ENCODE measurements at places on chromosomes 5 and 9. TPM values are rescaled to one million over a fixed set of nuclear protein-coding genes. Genes with fewer than 3 reads are reported as not detected.

DNA sequence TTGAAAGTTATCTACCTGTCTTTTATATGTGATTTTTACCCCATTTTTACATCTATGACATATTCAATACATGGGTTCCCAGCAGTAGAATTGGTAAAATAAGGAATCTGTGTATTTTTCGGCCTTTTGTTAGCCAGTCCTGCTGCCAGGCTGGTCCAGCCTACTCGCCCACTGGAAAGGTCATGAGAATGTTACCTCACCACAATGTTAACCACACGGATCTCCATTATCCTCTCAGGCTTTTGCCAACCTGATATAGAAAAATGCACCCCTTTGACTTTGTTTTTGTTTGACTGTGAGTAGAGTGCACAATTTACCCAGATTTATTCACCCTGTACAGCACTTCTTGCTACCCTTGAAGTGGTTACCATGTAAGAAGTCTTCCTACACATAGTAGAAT, 167.2 kb downstream of the CTNND2 start:
- no peak for DNase-seq

DNA sequence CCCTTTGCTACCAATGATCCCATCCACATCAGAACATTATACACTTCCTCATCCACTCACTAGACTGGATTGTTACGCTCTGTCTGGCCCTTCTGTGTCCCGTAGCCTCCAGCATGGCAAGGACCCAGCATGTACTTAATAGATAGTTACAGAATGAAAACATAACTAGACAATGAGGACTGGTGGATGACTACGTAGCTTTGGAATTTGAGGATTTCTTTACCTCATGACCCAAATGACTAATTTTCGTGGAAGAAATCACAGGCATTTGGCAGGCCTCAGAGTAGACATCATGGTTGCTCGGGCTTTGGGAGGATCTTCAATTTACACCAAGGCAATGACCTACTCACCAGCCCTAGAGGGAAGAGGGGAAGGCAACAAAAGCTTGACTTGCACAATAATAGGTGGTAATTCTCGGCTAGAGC, 299.8 kb downstream of the TLE1 start:
- no peak for DNase-seq

- DNase-seq = no peak
Measured at GRCh38 chr5:158086856-158087255, 227.9 kb upstream of the CLINT1 start.

DNA sequence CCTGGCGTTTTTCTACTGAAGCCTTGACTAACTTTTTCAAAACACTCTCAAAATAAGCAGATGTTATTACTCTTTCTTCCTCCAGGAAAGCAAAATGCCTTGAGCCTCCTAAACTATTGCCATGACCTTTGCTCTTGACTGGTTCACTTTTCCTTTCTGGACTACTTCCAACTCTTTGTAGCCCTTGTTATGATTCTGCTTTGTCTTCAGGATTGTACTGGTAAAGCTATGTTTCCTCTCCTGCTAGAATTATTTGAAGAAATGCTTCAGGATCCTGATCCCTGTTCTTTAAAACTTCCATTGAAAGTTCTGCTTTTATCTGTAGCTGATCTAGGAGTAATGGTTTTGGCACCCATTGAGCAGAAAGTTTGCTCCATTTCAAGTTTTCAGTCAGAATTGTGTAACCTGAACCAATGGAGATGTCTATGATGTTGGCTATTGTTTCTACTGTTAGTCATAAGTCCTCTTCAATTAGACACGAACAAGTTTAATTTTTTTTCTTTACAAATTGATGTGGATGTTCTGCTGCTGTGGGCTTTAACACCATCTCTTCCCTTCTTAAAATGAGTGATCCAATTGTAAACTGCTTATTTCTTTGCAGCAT, 1356.4 kb downstream of the EFNA5 start:
- DNase-seq = no peak

DNA sequence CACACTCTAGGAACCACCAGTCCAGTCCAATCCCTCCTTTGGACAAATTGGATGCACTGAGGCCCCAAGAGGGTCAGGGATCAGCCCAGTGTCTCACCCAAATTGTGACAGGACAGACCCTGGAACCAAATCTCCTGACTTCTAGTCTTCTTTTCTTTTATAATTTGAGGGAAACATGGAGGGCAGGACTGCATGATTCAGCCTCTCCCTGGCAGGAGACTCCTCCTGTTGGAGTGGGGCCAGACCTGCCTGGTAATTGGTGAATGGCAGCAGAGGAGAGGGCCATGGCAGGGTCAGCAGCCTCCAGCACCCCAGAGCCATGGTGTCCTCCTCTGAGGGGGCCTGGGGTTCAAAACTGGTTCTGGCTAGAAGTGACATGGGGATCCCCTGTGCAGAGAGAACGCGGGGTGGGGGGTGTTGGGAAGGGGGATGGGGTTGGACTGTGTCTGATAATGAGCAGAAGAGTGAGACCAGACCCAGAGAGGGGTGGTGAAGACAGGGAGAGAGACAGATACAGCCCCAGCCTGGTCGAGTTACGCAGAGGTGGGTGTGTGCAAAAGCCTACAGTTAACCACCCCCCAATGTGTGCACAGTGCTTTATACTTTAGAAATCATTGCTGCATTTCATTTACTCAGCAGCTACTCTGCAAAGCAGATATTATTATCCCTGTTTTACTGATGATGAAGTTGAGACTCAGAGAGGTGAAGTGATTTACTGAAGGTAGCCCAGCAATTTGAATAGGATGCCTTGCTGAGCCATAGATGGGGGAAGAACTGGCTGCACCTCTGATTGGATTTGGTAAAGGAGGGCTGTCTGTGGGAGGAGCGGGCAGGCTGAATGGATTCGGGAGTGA, 3.8 kb upstream of the SYNPO start:
- no peak for DNase-seq

- DNase-seq = no peak
Measured at GRCh38 chr5:13909271-13909670, 35.2 kb downstream of the DNAH5 start.

DNA sequence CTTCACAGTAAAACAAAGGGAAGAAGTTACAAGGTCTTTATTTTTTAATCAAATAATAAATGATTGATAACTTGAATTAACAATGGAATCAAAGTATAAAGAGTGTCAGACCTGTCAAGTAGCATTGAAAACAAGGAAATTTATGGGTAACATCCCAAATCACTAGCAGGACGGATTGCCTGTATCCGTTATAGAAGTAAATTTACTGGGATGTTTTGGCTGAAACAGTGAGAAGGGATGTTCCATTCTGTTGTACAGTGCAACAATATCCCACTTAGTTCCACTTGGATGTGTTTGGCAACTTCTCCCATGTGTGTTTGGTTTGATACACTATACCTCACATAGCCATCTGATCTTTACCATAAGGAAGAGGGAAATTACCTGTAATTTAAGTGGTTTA, 421.0 kb upstream of the CHD1 start:
- DNase-seq = no peak

- DNase-seq = no peak
Measured at GRCh38 chr5:113162770-113163169, 186.2 kb downstream of the DCP2 start.

GRCh38 chr5:33114361-33114760, 326.4 kb upstream of the TARS1 start:
- no peak for DNase-seq

- no peak for DNase-seq
Measured at GRCh38 chr9:91282292-91282691, 79.4 kb downstream of the AUH start.

DNA sequence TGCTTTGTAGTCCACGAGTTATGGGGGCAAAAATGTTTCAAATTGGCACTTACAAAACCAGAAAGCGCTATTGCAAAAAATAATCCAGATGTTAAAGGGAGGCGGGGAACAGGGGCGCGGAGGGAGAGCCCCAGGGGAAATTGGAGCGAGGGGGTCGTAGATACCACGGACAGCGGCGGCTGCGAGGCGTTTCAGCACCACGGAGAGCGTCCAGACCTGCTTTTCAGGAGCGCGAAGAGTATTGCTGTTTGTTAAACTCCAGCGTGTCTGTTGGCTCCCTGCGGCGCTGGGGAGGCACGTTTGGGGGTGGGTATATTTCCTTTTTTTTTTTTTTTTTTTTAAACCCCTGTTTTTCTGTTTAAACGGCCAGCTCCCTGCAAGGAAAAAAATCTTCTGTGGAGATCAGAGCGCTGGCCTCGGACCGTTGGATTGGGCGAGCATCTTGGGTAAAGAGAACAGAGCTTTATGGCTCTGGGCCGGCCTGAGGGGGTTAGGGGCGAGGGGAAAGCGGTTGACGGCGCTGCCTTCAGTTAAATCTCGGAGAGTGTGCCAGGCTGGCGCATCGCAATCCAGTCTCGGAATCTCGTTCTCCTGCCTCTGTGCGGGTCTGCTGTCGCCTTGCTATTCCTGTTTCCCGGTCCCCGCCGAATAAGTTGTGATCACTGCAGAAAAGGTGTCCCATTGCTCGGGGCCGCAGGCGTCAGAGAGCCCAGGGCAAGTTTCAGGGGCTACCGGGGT, at the start of gene GLRA1:
Gene GLRA1, minus strand, starts transcription at position 288 of the 738 bp plus-strand sequence. CDS start 302 bp downstream, outside the sequence.
- DNase-seq = peak; percentile 32

DNA sequence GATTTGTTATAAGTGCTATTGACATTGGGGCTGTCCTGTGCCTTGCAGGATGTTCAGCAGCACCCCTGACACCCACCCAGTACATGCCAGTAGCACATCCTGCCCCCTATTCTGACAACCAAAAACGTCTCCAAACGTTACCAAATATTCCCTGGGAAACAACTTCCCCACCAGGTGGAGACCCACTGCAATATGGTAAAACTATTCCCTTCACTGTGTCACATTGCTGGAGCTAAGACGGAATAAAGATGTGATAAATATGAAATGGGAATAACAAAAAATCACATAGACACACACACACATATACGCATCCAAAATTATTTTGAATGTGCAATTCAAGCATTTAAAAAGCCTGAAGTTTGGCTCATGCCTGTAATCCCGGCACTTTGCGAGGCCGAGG, 874.3 kb upstream of the DMAC1 start:
- DNase-seq = no peak

DNA sequence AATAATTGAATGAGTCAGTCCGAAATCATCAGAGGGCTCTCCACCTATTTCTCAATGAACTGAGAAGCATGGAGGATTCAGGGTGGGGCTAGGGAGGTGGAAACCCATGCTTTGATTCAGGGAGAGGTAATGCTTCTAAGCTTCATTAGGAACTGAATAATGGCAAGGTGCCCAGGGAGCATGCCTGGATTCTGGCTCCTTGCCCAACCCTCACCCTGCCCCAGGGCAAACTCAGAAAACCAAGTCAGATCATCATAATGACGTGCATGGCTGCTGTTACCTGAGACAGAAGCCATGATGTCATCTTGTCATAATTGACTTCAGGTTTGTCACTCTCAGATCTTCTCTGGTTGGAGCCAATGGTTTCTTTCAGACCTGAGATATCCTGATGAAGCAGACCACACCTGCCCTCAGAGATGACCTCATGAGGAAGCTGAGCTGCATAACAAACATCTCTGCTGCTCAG, 199.6 kb downstream of the SYK start:
- no peak for DNase-seq

- DNase-seq = no peak
Measured at GRCh38 chr5:96885518-96886338, 9.4 kb downstream of the ERAP2 start.

DNA sequence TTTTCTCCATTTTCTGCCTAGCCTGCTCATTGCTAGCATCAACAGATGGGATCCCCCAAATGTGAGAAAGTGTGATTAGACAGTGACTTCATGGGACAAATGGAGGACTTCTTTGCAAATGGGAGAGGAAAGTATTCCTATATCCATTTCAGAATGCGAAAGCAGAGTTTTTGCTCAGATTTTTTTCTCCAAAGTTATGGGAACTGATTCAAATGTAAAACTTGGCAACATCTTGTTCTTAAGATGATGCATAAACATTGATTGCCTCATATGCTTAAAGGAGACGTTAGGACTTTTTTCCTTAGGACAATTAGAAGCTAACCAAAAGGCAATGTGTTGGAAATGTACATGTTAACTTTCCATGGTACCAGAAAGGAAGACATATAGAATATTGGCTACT, 704.3 kb upstream of the ZNF608 start:
- DNase-seq = no peak

- no peak for DNase-seq
Measured at GRCh38 chr5:138724470-138725146, 28.6 kb upstream of the CTNNA1 start.

DNA sequence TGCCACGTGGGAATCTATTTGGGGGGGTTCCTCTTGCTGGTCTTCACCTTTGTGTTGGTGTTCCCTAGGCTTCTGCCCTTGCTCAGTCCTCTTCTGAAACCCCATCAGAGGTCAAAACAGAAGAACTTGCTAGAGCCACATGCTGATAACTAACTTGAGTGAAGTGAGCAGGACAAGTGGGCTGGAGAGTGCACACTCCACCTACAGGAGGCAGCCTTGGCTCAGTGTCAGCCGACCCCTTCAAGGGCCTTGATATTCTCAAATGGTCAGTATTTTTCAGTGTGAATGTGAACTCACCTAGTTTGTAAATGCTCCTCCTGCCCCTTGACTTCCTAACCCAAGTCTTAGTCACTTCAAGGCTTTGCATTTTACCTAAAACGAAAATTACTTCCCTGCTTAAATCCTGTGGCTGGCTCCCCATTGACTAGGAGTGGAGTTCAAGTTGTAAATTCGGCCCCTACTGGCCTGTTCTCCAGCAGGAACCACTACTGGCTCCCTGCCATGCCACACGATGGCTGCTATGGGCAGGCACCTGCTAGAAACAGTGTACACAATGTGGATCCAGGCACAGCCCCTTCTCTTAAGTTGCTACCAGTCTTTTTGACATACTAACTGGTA, 3.6 kb upstream of the SLC1A3 start:
- no peak for DNase-seq

DNA sequence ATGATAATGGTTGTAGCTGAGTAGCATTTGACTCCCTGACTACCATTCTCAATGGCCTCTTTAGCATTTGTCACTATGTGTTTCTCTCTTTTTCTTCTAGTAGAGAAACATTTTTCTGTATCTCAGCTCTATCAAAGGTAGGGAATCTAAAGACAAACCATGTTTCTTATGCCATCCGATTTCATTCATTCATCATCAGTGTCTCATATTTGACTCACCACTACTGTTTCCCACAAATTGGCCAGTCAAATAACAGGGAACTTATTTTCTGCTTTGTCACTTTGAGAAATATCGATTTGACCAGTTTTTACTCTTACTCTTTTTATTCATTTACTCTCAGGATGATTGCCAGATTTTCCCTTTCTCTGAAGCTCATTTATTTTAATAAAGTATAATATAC, 282.3 kb downstream of the TMEM167A start:
- no peak for DNase-seq

LRSAM1 gene
- total RNA-seq = 17.4 TPM

NR2F1 gene
- not detected for total RNA-seq

LIFR gene
- total RNA-seq = not detected

IL31RA gene
- not detected for total RNA-seq

OR13C5 gene
- not detected for total RNA-seq

UBE2QL1 gene
- total RNA-seq = not detected

EFCAB9 gene
- total RNA-seq = not detected

ANKRD18B gene
- not detected for total RNA-seq

FIBCD1 gene
- total RNA-seq = not detected

DDX46 gene
- total RNA-seq = 67.2 TPM

PCDHA1 gene
- not detected for total RNA-seq

LHX2 gene
- total RNA-seq = not detected

NCS1 gene
- 1.4 TPM for total RNA-seq
